ENCODE measurements at places on chromosomes 6 and 20.

- no peak for DNase-seq
Observed at GRCh38 chr6:54310377-54311152, 2.3 kb downstream of the TINAG start.

DNA sequence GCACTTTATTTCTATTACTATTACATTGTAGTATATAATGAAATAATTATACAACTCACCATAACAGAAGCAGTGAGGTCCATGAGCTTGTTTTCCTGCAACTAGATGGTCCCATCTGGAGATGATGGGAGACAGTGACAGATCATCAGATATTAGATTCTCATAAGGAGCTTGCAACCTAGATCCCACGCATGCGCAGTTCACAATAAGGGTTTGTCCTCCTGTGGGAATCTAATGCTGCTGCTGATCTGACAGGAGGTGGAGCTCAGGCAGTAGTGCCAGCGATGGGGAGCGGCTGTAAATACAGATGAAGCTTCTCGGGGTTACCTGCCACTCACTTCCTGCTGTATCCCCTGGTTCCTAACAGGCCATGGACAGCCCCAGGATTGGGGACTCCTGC lies 139.5 kb upstream of the TCF21 start:
- no peak for DNase-seq

GRCh38 chr6:157887892-157888291 lies 64.8 kb downstream of the SNX9 start:
- no peak for DNase-seq

DNA sequence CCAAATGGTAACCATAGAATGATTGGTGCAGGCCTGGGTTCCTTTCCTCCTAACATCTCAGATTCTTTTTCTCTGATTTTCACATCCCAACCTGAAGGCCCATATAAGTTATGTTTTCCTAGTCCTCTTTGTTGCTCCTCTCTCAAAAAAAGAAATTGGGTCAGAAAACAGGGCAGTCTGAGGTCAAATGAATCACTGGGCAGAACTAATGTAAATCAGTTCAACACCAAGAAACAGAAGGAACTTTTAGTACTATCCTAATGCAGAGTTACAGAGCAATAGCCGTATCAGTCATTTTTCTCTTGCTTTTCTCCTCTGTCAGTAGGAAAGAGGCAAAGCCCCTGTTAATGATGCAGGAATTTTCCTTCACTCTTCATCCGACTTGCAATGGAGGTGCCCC lies 11.0 kb upstream of the TPD52L1 start:
- DNase-seq, result no peak

DNA sequence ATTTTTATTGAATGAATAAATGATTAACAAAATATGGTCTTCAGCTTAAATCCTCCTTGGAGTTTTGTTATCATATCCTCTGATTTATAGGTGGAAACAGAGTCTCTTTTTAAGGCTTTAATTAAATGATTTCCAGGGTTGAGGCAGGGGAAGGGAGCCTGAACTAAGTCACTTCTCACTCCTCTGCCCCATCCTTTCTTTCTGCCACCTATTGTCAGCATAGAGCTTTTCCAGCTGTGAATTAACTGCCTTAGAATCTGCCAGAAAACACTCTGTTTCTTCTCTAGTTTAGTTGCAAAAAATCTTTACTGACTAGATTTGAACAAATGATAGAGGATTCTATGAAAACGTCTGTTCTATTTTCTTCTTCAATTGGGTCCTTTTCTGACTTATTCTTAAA lies 9.8 kb downstream of the OGFRL1 start:
- DNase-seq, result no peak

- no peak for DNase-seq
Observed at GRCh38 chr6:124078169-124078568, 274.5 kb downstream of the NKAIN2 start.

DNA sequence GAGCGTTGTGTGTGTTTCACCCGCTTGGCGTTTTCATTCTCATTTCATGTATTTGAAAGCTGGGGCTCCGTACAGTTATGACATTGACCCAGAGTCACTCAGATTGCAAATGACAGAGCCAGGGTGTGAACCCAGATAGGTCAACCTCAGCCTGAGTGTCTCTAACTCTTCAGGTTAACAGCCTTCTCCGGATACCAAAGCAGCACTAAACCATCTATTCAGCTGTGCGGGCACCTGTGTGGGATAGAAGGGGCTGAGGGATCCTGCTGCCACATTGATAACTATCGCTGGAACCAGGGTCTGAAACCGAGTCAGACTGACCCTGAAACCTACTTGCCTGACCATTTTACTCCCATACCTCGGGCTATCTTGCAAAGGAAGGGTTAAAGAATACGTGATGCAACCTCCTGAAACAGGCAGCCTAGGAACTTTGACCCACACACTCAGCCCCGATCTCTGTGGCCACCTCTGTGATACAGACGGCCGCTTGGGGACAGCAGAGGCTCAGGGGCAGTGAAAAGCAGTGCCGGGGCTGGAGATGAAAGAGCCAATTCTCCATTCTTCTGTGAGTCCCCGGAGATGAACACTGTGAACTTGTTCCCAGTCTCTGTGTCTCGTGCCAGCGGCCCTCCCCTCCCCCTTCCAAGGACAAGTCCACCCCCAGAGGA lies 233.5 kb upstream of the QKI start:
- DNase-seq, result no peak

DNA sequence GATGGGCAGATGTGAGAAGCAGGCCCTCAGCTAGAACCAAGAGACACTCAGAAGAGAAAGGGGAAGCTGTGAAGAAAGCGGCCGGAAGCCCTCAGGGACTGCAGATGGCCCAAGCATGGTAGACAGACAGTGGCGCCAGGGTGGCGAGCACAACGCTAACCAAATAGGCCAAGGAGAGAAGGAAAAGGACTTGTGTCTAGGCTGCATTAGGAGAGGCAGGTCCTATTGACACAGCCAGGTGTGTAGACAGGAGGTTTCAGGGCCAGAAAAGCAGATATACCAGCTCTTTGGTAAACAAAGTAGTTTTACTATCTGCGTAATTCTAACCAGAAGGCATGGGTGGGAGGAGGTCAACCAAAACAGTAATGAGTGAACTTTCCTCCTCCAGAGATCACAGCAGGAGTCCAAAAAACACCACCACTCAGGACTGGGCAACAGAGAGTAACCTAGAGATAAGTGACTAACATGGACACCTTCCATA lies 15.8 kb upstream of the MAP7 start:
- no peak for DNase-seq

DNA sequence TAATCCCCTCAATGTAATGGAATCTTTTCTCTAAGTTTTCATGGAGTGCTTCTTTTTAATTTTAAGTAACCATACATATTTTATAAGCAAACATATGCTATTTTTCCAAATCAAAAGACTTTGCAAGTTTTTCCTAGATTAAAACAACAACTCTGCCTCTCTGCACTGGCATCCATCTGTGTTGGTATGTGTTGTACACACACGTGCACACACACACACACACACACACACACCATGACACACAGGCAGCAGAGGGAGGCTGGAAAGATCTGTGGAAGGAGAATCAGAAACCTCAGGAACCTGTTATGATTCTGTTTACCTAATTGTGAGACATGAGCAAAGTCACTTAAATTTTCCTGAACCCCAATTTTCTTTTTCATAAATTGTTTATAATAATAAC lies 295.0 kb upstream of the PRDM1 start:
- no peak for DNase-seq

DNA sequence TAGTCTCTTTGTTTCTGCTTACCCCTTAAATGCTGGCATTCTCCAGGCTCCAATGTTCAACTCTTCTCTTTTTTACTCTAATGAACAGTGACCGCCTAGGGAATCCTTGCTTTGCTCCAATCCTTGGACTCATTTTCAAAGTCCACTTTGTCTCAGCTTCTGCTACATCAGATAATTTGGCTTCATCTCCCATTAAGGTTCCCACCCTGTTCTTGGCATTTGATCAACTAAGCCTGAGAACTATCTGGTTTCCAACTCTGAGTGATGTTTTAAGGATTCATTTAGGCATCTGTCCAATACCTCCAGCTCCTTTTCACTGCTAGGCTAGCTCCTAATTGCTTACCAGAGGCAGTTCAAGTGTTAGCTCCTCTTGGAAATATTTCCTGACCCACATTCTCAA lies 64.9 kb downstream of the ME1 start:
- no peak for DNase-seq

GRCh38 chr6:57040011-57040410 lies 6.5 kb upstream of the KIAA1586 start:
- DNase-seq, result no peak

DNA sequence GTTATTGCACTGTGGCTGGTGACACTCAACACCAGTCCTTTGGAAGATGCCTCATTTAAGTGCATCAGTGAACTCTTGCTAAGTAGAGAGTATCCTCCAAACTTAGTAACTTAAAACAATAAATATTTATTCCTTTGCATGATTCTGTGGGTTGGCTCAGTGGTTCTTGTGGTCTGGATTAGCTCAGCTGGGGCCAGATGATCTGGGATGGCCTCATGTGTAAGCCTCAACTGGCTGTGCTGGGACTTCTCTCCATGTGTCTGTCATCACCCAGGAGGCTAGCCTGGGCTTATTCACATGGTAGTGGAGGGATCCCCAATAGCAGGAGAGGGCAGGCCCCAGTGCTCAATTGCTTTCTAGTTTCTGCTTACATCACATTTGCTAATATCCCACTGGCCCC lies 8.3 kb downstream of the LRRN4 start:
- DNase-seq, result no peak

GRCh38 chr6:29887330-29887818 lies 55.0 kb upstream of the HLA-A start:
- no peak for DNase-seq
